Activated naive CD8-positive, alpha-beta T cell treated with anti-CD3 and anti-CD28 coated beads for 36 hours (primary cell): ENCODE measurements at places on chromosomes 12 and 14. TPM values are rescaled to one million over a fixed set of nuclear protein-coding genes. Genes with fewer than 3 reads are reported as not detected.

GRCh38 chr14:102622262-102622885 lies 29.9 kb downstream of the RCOR1 start:
- no peak for DNase-seq

GRCh38 chr12:16499611-16500010 lies 106.4 kb downstream of the LMO3 start:
- no peak for DNase-seq

- no peak for DNase-seq
Observed at GRCh38 chr12:131720921-131721320, 10.0 kb downstream of the SFSWAP start.

DNA sequence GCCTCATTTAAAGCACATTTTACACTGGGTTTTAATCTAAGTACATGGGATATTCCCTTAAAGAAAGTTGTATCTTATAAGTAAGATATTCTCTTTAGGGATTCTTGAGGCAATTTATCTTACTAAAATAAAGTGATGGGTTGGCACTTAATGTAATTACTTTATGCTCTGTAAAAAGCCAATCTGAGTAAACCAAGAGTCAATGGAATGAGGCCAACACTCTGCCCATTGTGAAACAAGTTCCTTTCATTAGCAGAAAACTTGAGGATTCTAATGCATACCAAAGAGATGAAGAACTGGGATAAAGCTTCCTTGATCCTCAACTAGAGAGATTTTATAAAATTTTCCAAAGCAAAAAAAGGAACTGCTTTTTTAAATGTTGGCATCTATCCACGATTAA lies 121.2 kb downstream of the METTL25 start:
- no peak for DNase-seq

BCDIN3D gene
- 4.3 TPM for total RNA-seq

GRCh38 chr14:79668951-79669350 lies 542.4 kb downstream of the DIO2 start:
- DNase-seq, result no peak

- no peak for DNase-seq
Observed at GRCh38 chr14:103684471-103684870, 30.8 kb downstream of the XRCC3 start.

DNA sequence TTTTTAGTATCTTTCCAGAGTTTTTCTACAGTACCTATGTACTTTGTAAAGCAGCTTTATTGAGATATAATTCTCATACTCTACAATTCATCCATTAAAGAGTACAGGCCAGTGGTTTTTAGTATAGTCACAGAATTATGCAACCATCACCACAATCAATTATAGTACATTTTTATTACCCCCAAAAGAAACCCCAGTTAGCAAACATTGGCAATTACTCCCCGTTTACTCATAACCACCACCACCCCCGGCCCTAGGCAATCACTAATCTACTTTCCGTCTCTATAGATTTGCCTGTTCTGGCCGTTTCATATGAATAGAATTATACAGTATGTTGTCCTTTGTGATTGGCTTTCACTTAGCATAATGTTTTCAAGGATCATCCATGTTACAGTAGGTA lies 119.8 kb downstream of the KICS2 start:
- DNase-seq, result no peak

DNA sequence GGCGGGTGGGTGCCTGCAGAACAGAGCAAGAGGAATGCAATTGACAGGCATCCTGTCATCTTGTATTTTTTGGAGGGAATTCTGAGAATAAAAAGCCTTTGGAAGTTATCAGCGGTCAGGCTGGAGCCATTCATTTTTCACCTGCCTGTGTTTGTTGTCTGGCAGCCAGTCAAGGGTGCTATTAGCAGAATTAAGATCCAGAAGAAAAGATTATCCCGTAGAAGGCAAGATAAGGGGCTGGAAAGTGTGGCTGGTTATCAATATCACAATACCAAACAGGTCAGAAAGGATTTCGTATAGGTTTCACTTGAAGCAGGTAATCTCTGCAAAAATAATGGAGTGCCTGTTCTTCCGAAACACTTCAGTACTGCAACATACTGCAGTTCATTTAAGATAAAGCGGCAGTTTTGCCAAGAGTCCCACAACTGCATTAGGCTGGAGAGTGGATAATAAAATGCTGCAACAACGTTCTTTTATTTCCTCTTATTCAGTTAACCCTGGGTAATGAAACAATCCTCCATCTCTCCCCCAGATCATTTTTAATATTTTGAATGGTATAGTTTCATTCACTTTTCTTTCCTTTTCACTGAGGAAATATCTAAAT lies 171.2 kb upstream of the CDKN3 start:
- no peak for DNase-seq

- DNase-seq, result no peak
Observed at GRCh38 chr12:114812858-114813761, 129.1 kb upstream of the TBX3 start.

VDR gene
- total RNA-seq, result 55.8 TPM

KANSL2 gene
- total RNA-seq, result 59.7 TPM

PTCSC3 gene
- not detected for total RNA-seq

GRCh38 chr14:96279564-96279963 lies 23.6 kb downstream of the BDKRB1 start:
- no peak for DNase-seq

LRP6 gene
- total RNA-seq, result 4.6 TPM

- DNase-seq, result no peak
Observed at GRCh38 chr14:56821805-56822610, 11.7 kb upstream of the OTX2 start.
